ENCODE measurements at places on chromosomes 5 and 9. TPM values are rescaled to one million over a fixed set of nuclear protein-coding genes. Genes with fewer than 3 reads are reported as not detected.

- H3K27ac ChIP-seq = no peak overlapping the region
- H3K4me1 ChIP-seq = no peaks in the 10 kb centered on the region
These were observed 58.8 kb upstream of the RAD23B start for GRCh38 chr9:107224252-107224651.

DNA sequence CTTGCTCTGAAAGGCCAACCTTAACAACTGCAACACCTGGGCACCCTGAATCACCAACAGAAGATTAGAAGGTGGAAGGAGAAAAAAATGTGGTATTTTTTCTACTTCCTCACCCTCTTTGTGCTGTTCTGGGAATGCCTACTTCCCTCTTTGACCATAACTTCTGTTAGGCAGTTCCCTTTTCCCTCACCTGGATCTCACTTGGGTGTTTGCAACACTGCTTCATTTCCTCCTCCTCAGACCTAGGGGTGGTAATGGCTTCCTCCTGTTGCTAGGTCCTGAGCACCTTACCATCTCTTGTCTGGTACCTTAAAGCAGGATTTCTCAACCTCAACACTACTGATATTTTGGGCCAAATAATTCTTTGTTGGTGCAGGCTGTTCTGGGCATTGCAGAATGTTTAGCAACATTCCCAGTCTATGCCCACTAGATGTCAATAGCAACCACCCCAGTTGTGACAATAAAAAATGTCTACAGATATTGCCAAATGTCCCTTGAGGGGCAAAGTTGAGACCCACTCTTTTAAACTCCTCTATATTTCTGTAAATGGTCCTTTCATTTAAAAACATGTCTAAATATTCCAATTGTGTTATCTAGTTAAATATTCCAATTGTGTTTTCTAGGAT lies 300.0 kb upstream of the VLDLR start:
- H3K4me1 ChIP-seq = no peaks in the 10 kb centered on the region
- H3K27ac ChIP-seq = no peak overlapping the region
- DNase-seq = no peak
- H3K4me3 ChIP-seq = no peak overlapping the region

DNA sequence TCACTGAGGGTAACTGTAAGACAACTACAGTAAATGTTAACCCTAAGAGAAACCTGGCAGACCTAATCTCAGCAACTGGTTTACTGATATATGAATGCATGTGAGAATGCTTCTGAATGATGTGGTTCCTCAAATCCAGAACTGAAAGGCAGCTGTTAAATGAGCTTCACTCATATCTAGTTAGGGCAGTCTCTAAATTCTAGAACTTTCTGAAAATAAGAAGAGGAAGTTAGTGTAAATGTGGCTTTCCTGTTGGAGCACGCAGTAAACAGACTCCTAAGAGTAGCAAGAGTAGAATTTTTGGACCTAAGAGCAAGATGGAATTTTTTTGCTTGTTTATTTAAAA lies 117.9 kb upstream of the KCNN2 start:
- H3K4me3 ChIP-seq = no peak overlapping the region
- no peak overlapping the region for H3K27ac ChIP-seq
- H3K4me1 ChIP-seq = no peaks in the 10 kb centered on the region
- DNase-seq = no peak
- H3K36me3 ChIP-seq = no peaks in the 10 kb centered on the region

FOXI1 gene
- polyA plus RNA-seq = 0.08 TPM

DNA sequence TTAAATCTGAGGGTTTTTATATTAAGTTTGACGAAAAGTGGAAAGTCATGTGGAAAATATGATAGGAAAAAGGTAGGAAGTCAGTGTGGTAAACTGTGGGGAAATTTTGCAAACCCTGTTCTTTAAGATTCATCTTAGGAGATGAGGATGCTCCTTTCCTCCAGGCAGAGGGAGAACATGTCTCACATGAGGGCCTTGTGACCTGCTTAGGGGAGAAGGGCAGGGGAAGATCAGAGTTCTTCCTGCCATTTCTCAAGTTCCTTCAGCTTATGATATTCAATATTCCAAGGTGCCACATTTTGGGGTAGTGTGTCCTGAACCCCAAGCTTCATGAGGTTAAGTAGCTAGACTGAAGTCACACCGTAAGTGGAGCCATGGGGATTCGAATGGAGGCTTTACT lies 53.7 kb downstream of the MAPKAP1 start:
- H3K4me1 ChIP-seq = peaks cover 9% of the 10 kb centered on the region
- no peak overlapping the region for H3K4me3 ChIP-seq
- no peaks in the 10 kb centered on the region for H3K36me3 ChIP-seq
- H3K27me3 ChIP-seq = no peaks in the 10 kb centered on the region
- no peak for DNase-seq

DNA sequence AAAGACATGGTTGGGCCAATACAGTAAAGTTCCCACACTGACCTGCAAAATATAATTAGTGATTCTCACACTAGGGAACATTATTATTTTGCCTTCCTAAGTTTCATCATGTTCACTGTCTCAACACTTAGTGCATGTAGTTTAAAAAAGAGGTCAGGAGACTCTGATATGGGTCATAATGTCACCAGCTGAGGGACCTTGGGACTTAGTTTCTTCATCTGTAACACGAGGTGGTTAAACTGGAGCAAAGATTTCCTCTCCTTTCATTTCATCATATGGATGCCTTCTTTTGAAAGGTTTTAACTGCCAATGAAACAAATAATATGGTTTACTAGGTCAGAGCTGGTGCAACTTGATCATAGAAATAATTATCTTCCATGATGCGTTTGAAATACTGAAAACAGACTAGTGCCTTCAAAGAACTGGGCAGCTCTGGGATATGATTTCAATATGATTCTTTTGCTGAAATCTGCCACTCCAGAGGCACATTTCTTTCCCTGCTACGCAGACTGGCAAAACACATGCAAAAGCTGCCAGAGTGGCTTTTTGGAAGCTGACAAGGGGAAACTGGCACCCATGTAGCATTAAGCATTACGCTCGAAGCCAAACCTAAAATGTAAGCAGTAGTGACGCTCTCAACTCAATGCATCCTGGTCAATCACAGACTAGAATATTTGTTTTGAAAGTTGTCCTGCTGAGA lies 20.8 kb downstream of the RETREG1 start:
- no peak overlapping the region for H3K27ac ChIP-seq
- H3K4me3 ChIP-seq = no peak overlapping the region
- no peak for DNase-seq
- no peaks in the 10 kb centered on the region for H3K27me3 ChIP-seq
- peaks cover 8% of the 10 kb centered on the region for H3K36me3 ChIP-seq
- peaks cover 5% of the 10 kb centered on the region for H3K4me1 ChIP-seq

- no peaks in the 10 kb centered on the region for H3K4me1 ChIP-seq
- H3K27me3 ChIP-seq = no peaks in the 10 kb centered on the region
- no peak overlapping the region for H3K4me3 ChIP-seq
These were observed 995.7 kb downstream of the CDH18 start for GRCh38 chr5:18992264-18992663.

CCNO gene
- 0.50 TPM for polyA plus RNA-seq

- no peaks in the 10 kb centered on the region for H3K36me3 ChIP-seq
- peaks cover 3% of the 10 kb centered on the region for H3K4me1 ChIP-seq
- H3K27ac ChIP-seq = no peak overlapping the region
- DNase-seq = no peak
- no peak overlapping the region for H3K4me3 ChIP-seq
- H3K27me3 ChIP-seq = peaks cover under 1% of the 10 kb centered on the region
These were observed 16.9 kb downstream of the PRRX2 start for GRCh38 chr9:129682381-129682780.
